Caco-2 (cell line): ENCODE measurements at places on chromosomes 6 and 20.
A peak's percentile ranks its signal among the peaks of the same experiment; 100 is the strongest.

- no peak for DNase-seq
These were observed 266.3 kb downstream of the CDC5L start for GRCh38 chr6:44653761-44654218.

- no peak for DNase-seq
These were observed 10.5 kb downstream of the SOX4 start for GRCh38 chr6:21604081-21604480.

- no peak for DNase-seq
These were observed 23.3 kb downstream of the HSF2 start for GRCh38 chr6:122422614-122423267.

- DNase-seq = no peak
These were observed 1.3 kb upstream of the PLEKHG1 start for GRCh38 chr6:150598401-150598800.

DNA sequence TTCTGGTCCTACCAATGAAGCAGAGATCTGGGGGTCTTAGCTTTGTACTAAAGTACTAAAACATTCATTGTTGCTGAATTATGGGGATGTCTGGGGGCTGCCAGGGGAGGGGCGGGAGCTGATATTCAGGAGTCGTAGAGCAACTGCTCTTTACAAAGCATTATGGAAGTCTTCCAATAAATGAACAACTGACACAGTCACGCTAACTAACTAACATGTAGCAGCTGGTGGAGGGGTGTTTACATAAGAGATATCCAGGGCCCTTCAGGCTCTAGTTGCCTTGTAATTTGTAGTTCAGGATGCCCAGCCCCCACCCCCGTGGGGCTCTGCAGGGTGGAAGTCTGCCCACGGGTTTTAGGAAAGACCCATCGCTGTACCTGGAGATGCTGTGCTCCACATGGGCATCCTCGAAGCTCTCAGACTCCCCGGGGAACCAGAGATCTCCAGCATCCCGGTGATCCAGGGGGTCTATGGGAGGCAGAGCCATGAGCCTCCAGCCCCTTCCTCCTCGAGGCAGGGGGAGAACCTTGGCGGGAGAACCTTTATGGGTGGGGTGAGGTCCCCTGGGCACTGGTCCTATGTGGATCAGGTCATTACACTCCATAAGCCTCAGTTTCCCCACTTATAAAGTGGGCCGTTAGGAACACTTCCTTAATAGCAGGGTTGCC, 3.4 kb downstream of the TREM2 start:
- no peak for DNase-seq

DNA sequence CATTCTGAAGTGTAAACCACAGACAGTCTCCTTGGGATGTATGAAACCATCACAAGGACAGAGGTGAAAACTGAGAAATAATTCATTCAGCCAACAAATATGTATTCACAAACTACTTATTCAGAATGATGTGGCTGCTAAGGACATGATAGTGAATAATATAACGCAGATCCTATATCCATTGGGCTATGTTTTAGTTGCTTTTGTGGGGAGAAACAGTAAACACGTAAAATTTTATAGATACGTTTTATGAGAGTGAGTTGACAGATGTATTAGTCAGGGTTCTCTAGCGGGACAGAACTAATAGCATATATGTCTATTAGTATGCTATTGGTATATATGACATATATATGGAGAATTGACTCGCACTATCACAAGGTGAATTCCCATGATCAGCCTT, 402.5 kb downstream of the RFPL4B start:
- no peak for DNase-seq

GRCh38 chr6:45504947-45505346, 127.2 kb upstream of the SUPT3H start:
- DNase-seq = no peak

DNA sequence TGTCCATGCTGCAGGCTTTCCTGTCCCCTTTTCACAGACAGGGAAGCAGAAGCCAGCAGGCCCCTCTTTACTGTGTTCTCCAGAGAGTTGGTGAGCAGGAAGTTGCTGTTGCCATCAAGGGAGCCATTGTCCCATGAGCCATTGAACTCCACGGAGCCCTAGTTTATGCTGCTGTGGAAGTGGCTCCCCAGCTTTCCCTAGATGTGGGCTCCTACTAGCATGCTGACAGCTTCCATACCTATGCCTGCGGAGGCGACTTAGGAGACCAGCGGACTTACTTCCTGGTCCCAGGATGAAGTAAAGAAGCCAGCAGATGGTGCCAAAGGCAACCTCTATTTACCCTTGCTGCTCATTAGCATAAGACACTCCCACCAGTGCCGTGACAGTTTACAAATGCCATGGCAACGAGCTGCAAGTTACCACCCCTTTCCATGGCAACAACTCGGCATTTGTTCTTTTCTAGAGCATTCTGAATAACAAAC, 30.8 kb upstream of the FKBP1A start:
- peak; percentile 72 for DNase-seq

- DNase-seq = no peak
These were observed 44.3 kb downstream of the ADGRB3 start for GRCh38 chr6:68679399-68679798.

DNA sequence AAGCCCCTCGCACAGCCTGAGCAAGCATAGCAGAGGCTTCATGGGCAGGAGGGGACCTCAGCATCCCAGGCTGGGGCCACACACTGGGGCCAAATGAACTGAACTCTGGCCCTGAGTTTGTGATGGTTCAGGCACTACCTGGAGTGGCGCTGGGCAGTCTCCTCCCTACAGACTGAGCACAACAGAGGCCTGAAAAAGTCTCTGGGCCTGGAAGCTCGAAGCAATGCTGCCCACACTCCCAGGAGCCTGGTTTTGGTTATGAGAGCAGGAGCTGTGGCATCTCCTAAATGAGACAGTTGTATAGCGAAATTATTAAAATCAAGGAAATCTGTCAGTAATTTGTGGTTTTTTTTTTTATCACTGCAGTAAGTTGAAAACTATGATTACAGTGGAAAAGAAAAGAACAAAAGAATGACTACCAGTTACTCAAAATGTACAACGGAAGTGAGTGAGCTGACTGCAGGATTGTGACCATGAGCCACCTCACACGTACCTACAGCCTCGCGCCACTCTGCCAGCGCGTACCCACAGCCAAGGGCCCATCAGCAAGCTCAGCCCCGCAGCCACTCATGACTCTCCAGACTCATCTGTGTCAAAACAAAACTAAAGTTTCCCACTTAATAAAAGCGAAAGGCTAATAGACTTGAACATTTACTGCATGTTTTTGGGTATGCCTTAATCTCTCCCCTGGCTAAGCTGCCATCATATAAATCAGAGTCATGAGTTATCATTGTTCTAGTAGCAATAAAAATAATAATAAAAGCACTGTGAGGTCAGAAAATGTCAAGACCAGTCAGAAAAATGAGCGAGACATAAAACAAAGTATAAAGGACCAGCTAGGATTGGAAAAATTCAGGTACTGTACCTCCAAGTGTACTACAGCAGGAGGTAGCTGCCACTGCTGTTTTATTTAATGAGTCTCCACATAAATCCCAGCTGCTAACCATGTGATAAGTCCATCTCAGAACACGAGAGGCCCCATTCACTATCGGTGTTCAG, 177.0 kb downstream of the FOXC1 start:
- no peak for DNase-seq

DNA sequence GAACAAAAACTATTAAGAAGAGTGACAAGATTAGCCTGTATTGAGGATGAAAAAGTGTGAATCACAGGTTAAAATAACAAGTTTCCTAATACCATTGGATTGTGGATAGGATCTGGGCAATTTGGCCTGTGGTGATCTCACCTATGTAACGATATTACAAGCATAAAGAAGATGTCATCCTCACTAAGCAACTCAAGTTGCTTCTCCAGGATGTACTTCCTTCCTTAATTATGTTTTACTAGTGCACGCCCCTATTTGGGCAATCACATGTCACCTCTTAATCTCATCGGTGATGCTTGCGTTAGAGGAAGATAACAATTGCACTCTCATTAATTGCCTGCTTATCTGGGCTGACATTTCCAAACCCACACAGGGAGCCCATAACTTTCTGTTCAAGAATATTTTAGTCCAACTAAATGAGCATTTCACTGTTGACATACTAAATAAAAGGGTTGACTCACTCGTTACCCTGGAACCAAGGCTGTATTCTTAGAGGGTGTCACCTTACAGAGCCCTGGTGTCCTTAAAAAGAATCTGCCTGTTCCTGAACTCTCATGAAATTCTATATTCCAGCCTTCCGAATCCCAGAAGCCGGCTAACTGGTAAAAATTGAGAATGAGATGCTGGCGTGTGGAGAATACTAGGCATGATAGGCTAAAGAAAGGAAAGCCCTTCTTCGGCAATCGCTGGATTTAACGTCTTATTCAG, 88.2 kb upstream of the ATXN1 start:
- DNase-seq = no peak

GRCh38 chr6:95866732-95867131, 149.0 kb upstream of the FUT9 start:
- DNase-seq = peak; percentile 39

DNA sequence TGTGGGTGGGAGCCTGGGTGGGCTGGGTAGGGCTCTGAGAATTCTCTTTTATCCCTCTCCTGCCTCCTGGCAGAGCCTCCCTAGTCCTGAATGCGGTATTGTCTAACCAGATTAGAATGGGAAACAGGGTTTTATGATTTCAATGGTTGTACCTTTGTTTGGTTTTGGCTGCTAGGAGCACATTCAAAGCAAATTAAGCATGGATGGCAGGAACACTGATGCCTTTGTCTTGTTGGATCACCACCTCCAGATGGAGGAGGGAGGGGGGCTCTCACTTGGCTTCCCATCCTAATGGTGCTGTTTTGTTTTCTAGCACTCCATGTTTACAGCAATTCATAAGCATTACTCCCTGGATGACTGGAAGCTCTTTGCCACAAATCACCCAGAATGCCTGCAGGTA, 11.6 kb downstream of the GMPR start:
- no peak for DNase-seq

DNA sequence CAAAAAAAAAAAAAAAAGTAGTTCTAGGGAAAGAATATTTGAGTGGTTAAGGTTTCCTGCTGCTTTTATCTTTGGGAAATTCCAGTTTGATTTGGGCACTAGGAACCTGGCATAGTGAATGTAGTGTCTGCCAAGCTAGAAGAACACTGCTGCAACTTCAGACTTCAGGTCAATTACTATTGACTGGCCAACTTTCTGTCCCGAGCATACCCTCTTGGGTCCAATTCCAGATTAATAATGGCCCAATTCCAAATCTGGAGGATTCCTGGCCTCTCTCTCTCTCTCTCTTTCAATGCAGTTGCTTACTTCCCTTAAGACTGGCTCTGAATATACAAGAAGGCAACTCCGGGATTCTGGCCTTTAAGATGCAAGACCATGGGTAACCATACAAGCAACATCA, 74.9 kb downstream of the ANKEF1 start:
- no peak for DNase-seq

DNA sequence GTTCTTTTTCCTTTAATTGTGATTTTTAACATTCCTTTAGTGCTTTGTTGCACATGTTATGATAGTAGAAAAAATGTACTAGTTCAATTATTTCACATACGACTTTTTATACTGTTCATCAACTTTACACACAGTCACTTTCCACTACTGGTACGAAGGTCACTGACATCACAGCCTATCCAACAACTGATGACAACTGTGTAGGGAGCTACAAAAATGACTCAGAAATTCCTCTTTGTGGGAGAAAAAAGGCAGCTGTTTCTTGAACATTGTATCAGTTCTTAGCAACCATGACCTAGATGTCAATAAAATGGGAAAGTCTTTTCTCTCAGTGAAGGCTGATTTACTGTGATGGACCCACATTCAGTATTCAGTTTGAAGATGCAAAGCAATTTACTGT, 7.0 kb upstream of the ID4 start:
- DNase-seq = no peak

GRCh38 chr20:330233-331149, 5.1 kb downstream of the SOX12 start:
- DNase-seq = peak; percentile 76

DNA sequence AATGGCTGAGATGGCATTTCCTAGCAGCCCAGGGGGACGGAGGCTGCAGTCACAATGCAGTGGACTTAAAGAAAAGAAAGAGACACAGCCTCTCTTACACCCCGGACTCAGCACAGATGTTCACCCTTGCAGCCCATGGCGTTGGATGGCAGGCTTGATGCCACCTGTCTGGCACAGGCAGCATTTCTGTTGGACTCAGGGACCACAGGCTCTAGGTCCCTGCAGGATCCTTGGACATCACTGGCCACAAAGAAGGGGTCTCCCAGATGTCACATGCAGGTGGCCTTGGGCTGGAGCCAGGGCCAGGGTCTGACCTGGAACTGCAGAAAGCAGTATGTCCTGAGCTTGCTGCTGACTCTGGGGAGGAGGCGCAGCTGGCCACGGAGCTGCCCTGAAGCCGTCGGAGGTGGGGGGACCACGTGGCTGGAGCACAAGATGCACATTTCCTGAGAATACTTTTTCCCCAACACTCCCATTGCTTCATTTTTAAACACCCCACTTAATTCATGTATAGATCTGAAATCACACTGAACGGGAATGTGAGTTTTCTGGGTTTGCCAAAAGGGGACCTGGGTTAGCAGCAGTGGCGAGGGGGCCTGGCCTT, 102.3 kb upstream of the SULF2 start:
- DNase-seq = no peak

- DNase-seq = no peak
These were observed 23.7 kb upstream of the PPP1R14C start for GRCh38 chr6:150119173-150119572.

DNA sequence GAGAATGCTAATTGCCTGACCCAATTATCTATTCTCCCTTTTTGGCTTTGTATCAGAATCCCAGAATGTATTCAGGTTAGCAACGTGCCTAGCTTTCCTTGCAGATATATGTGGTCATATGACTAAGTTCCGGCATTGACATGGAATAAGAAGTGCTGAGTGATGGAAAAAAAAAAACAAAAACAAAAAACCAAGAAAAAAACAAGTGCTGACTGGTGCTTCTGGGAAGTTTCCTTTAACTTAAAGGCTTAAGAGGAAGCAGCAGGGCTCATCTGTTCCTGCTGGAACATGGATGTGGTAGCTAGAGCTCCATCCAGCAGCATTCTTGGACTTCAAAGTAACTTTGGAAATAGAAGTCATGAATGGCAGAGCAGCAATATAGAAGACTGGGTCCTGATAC, 10.4 kb upstream of the RPF2 start:
- DNase-seq = no peak

DNA sequence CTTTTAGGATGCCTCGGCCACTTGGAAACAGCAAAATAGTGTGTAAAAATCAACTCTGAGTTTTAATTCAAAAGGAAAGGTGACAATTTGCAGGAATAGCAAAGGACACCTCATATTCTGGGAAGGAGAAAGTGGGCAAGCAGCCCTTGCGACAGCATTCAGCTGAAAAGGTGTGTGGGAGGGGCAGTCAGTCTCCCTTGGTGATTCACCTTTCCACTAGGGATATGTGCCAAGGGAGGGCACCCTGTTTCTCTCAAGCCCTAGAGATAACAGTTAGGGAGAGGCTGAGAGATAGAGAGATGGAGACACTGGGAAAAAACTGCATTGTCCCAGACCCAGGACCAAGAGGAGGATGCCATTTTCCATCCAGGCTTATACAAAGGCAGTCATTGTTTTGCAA, 228.1 kb downstream of the EPM2A start:
- no peak for DNase-seq

GRCh38 chr6:158667360-158667981, 17.6 kb downstream of the SYTL3 start:
- no peak for DNase-seq
